ENCODE measurements at places on chromosomes 7 and 10.

GRCh38 chr7:21829731-21830130 lies 116.0 kb downstream of the CDCA7L start:
- DNase-seq: no peak

DNA sequence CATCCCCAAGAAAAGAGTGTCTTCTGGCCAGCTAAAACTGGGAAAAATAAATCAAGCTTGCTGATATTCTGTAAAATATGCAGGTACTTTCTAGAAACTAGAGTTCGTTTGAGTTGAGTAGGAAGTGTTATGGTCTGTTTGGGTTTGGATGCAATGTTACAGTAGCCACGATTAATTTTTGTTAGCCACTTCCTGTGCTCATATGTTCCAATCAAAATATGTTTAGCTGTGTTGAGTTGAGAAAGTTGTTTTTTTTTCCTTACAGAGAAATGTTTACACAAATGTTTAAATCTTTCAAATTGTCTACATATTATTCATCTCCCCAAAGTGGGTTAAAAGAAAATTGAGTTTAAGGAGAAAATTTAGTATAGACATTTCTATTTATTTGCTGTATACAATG lies 11.3 kb upstream of the LAMB1 start:
- DNase-seq: no peak

- no peak for DNase-seq
Measured at GRCh38 chr10:1473874-1474273, 263.5 kb downstream of the ADARB2 start.

GRCh38 chr7:39084349-39084748 lies 106.6 kb downstream of the POU6F2 start:
- DNase-seq: peak; percentile 80

- no peak for DNase-seq
Measured at GRCh38 chr10:126409821-126410220, 21.5 kb upstream of the ADAM12 start.

DNA sequence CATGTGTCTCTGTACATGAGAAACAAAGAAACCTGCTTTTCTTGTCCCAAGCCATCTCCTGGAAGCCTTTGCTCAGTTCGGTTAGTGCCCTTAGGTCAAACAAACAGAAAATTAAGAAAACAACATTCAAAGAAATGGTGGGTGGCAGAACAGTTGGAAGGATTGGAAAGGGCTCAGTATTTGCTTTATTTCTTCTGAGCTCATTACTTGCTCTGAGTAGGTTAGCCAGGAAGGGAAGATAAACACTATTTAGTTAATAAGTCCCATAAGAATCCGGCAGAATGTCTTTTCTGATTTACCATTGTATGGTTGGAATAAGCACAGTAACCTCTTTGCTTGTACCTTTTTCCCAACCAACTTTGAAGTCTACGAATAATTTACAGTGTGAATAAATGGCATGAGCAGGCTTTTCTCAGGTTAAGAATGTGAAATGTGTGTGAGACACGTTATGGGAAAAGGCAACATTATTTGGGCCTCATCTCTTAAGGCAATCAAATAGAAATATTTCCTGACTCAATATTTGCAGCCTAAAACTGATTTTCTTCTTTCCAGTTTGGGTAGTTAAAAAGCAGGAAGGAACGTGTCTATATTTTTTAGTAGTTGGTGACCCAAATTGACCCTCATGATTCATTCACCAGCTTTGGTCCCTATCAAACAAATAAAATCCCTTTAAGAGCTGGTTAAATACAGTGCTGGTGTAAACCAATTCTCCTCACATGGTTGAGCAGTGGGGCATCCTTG lies 158.5 kb downstream of the DKK1 start:
- no peak for DNase-seq

GRCh38 chr10:96289218-96289910 lies 14.9 kb upstream of the DNTT start:
- no peak for DNase-seq

DNA sequence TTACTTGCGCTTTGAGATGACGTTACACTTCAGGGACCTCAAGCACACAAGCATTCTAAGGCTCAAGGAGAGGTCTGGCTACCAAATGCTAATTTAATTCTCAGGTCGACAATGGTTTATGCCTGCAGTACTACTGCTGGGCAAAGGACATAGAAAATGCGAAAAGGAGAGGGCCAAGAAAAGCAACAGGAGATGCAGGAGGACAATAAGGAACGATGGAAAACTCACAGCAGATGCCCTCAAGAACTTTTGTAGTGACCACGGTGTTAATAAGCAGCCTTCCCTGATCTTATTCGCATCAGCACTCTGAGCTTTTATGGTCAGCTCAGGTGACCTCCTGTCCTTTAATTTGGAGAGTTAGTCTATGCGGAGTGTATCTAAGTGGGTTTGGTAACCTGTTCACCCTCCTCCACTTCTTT lies 146.3 kb downstream of the GPR85 start:
- peak; percentile 34 for DNase-seq

DNA sequence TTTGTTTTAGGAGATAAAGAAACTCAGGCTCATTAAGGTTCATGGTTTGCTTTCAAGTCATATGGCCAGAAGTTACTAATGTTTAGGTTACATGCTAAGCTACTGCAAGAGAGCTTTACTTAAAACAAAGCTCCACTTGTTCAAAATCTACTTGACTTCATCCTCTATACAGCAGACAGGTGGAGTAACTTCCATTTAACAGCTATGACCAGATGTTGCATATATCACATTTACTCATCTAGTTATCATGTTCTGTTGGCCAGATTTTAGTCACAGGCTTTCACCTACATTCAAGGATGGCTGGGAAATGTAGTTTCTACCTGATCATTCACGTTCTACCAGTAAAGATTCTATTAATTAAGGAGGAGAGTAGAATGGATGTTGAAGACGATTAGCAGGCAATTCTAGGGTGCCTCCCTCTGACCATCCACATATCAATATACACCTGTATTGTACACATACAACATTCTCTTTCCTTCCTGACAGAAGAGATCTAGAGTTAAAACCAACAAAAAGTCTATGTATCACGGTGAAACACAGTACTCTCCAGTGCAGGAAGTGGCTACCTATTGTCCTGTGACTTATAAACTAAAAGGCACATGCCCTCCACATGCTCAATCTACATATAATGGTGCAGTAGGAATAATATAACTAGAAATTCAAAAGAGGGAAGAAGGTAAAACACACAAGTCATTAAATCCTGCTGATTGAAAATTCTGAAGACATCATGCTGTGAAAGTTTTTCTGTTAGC lies 488.0 kb downstream of the MDFIC start:
- DNase-seq: no peak

GRCh38 chr7:25405736-25406135 lies 177.4 kb upstream of the NPVF start:
- no peak for DNase-seq

- no peak for DNase-seq
Measured at GRCh38 chr10:7192831-7193361, 217.9 kb downstream of the SFMBT2 start.

DNA sequence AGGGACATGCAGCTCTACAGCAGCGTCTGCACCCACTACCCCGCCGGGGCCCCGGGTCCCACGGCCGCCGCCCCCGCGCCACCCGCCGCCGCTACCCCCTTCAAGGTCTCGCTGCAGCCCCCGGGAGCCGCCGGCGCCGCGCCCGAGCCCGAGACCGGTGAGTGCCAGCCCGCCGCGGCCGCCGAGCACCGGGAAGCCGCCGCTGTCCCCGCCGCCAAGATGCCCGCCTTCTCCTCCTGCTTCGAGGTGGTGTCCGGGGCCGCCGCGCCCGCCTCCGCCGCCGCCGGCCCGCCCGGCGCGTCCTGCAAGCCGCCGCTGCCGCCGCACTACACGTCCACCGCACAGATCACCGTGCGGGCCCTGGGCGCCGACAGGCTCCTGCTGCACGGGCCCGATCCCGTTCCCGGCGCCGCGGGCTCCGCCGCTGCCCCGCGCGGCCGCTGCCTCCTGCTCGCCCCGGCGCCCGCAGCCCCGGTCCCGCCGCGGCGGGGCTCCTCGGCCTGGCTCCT lies 631 bp downstream of the OTUD1 start:
- DNase-seq: no peak

DNA sequence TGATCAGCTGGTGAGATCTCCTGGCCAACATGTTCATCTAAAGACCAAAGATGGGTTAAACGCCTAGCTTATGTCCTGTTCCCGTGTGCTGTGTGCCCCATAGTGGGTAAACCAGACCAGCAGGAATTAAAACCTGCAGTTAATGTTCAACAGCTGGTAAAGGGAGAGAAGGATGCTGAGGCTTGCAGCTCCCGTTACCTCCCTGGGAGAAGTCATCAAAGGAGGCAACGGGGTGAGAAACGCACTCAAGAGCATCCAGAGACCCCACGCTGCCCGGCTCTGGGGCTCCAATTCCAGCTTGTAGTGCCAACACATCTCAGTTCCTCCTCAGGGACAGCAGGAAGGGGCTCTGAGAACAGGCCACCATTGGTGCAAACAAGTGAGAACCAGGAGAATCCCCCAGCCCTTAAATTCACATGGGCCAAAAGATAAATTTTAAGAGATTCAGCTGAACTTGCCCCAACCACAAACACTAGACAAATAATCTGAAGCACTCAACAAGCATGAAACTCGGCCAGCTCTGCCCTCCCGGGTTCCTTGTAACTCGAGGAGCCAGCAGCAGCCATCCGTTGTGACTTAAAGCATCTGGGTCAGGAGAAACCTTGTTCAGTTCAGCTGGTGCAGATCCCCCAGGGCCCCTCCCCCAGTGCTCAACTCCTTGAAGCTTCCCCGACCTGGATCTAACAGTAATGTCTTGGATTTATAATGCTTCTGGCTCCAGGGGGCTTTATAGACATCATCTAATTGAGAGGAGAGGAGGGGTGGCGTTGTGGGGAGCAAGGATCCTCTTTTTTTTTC lies 29.4 kb downstream of the FAM241B start:
- no peak for DNase-seq

DNA sequence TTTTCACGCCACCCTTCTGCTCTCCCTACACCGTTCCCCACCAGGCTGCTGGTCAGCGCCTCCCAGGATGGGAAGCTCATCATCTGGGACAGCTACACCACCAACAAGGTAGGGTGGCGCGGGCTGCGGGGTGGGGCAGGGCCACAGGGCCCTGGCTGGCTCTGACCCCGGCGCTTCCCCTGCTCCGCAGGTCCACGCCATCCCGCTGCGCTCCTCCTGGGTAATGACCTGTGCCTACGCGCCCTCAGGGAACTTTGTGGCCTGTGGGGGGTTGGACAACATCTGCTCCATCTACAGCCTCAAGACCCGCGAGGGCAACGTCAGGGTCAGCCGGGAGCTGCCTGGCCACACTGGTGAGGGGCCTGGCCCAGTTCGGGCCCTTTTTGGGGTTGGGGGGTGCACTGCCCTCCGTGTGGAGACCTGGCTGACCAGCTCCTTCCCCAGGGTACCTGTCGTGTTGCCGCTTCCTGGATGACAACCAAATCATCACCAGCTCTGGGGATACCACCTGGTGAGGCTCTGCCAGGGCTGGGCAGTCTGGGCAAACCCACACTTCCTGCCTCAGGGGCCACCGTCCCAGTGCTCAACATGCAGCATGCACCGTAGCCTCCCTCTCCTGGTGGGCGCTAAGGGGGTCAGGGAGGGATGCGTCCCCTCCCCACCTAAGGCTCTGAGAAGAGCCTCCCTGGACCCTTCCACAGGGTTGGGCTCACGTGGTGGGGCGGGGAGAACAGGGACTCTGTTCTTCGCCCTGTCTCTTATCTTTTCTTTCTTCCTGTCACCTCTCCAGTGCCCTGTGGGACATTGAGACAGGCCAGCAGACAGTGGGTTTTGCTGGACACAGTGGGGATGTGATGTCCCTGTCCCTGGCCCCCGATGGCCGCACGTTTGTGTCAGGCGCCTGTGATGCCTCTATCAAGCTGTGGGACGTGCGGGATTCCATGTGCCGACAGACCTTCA lies 4.0 kb downstream of the GNB2 start:
- DNase-seq: no peak

GRCh38 chr10:128064108-128064969 lies 61.9 kb downstream of the MKI67 start:
- no peak for DNase-seq

DNA sequence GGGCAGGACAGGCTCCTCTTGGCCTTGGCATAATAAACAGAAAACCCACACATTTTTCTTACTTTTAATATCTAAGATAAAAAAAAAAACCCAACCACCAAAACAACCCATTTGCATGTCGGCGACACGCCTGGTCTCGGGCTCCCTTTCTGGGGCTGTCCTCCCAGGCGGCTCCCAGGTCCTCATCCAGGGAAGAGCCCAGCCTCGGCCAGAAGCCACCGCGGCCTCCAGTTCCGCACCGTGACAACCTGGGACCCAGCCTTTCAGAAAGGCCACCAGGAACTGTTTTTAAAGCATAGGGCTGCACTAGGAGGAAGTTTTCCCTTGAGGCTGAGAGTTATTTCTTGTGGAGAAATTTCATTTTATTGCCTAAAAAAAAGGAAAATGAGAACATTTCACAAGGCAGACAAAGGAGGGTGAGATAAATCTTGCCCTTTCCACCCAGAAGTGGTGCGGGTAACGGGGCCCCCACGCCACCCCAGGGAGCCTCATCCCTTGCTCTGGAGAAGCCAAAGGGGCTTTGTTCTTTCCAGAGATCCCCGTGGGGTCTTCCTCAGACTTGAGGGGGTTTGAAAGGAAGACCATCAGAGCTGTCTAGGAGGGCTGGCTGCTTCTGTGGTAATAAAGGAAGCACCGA lies 39.2 kb upstream of the MKRN1 start:
- no peak for DNase-seq
